Activated CD4-positive, CD25-positive, alpha-beta regulatory T cell (primary cell): ENCODE measurements at places on chromosomes 1 and 21.

GRCh38 chr1:70717656-70718055 is 306.6 kb downstream of the CTH start:
- no peak for DNase-seq

GRCh38 chr1:210250998-210251679 is 18.5 kb downstream of the SERTAD4 start:
- no peak for DNase-seq

DNA sequence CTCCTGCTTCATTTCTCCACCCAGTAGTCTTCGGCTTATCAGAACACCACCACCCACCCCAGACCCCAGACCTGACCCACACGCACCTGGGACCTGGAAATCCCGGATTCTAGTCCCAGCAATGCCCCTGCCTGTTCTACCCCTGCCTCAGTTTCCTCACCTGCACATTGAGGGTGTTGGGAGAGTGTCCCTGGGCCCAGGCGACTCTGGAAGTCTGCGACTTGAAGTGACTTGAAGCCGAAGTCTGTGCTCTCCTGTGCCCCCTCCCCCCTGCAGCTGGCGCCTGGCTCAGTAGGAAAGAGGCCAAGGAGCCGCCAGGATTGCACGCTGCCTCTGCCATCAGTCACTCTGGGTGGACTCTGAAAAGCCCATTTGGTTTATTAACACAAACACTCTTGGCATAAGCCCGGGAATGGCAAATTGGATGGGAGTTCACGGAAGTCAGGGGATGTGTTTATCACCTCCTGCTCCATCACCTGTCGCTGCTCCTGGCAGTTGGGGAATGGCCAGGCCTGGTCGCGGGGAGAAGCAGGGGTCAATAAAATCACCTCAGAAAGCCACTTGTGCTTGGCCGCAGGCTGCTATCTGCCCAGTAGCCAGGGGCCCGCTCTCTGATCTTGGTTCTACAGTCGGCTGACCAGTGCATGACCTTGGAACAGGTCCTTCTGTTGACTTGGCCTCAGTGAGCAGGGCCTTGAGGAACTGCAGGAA is 132.7 kb downstream of the ACTL8 start:
- DNase-seq = no peak

DNA sequence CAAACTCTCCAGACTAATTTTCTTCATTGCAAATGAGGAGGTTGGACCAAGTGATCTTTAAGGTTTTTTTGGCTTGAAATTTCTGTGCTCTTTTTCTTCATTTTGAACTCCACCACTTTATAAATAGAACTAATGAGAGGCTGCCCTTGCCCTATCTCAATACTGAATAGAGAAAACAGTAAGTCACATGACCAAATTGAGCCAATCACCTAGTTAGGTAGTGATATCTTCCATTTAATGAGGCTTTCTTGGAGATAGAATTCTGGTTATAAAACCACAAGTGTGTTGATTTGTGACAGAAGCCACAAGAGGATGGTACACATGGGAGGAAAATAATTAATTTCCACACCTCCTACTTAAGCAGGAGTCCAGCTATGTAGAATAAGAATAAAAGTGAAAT is 263.4 kb upstream of the SNX7 start:
- DNase-seq = no peak

- DNase-seq = no peak
Observed at GRCh38 chr1:54585181-54586066, 37.4 kb downstream of the ACOT11 start.

DNA sequence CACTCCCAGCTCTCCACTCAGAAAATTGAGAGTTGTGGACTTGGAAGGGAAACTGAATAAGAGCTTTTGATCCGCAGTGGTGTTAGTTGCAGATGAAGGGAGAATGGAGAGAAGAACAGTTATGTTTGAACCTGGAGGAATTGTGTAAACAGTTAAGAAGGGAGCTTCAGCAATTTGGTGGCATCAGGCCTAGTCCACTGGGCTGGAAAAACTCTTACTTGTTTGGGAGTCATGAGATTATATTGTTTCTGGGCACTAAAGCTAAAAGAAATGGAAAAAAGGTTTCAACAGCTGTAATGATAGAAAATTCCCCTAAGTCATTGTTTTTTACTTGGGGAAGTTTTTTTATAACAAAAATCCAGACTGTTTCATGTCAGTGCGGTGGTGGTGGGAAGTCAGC is 256.1 kb upstream of the C1orf87 start:
- DNase-seq = no peak

DNA sequence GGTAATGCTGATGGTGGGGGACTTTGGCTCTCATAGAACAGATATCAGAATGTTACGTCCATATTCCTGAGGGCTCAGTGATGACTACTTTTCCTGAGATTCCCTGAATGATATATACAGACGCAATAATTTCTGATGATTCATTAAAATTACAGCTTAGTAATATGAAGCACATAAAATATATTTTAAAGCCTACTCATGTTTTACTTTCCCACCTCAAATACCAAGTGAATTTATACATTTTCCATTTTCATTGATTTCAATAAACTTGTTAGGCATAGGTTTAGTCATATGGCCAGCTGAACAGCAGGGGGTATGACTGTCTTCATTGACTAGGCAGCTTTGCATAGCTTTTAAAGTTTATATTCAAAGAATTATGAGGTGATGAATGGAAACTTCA is 26.2 kb upstream of the PDC start:
- DNase-seq = no peak

DNA sequence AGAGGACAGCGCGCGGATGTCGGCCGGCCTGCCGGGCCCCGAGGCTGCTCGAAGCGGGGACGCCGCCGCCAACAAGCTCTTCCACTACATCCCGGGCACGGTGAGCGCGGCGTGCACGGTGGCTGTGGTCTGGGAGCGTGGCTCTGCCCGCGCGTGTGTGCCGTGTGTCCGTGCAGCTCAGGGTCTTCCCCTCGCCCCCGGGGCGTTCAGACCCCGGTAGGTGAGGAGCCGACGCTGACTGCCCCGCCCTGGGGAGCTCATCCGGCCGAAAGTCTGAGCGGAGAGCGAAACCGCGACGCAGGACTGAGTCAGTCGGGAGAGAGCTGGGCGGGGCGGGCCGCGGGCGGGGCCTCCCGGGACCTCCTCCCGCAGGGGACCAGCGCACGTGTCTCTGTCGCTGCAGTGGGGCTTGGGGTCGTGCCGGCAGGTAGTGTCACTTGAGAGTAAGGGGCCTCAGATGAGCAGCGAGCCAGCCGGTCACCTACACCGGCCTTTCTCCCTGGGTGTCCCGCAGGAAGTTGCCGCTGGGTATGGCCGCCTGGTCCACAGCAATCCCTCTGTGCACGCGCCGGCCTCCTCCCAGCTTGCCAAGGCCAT is 520 bp downstream of the PLEKHN1 start:
- peak; percentile 61 for DNase-seq

GRCh38 chr1:39134768-39135333 is 69.6 kb upstream of the MACF1 start:
- no peak for DNase-seq

- no peak for DNase-seq
Observed at GRCh38 chr1:22963044-22963677, 9.5 kb downstream of the LACTBL1 start.

DNA sequence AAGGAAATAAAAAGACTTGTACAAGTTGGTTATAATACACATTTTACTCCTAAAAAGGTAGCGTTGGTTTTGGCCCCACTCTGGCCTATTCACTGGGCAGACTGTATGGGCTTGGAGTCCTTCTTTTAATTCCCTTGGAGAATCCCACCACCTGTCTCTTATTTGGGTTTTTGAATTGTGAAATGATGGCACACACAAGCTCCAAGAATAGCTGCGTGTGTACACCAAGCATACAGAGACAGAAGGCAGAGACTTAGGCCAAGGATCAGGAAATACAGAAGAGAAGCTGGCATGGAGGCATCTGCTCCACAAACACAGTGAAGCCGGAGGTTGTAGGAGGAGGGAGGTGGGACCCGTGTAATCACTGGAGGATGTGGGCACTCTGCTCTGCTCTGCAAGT is 29.1 kb downstream of the DDR2 start:
- DNase-seq = no peak

- no peak for DNase-seq
Observed at GRCh38 chr1:25640646-25641328, 24.2 kb downstream of the MAN1C1 start.

DNA sequence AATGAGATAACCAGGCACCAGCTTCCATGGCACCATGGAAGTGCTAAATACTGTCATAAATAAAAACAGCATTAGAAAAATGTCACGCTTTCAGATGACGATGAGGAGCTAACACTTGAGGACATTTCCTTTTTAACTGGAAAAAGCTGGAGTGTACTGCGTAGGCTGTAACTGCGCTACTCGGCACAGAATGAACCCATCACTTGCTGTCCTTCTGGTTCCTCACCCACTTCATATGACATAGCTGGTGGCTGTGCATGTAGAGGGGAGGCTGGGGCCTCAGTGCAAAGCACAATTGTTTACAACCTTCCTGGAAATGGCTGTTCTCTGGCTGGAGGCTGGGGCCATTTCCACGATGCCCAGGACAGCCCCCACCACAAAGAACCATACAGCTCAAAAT is 55.7 kb downstream of the NTPCR start:
- DNase-seq = no peak

GRCh38 chr1:44467566-44467965 is 62.5 kb downstream of the RNF220 start:
- DNase-seq = no peak

DNA sequence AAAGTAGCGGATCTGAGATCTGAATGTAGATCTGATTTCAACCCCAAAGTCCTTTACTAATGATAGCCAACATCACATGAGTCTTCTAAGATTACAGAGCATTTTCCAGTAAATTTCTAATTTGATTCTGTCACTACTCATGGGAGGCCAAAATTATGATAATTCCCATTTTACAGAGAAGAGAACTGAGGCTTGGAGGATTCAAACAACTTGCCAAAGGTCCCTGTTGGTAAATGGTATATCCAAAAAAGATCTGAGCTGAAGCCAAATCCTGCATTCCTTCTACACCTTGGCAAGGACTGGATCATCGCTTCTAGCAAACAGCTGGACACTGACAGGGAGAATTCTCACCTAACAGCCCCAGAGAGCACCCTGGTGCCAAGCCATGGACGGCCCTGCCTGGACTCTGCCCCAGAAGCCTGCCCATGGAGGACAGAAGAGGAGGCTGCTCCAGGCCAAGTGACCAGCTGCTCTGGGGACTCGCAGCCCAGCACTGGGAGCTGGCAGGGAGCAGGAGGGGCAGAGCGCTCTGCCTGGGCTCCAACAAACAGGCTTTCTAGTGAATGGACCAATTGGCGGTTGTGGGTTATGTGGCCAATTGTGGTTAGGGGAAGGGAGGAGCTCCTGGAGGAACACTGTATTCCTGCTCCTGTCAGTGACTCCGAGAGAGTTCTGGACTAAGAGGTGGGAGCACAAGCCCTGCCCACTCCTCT is 6.4 kb upstream of the CSF1 start:
- no peak for DNase-seq

DNA sequence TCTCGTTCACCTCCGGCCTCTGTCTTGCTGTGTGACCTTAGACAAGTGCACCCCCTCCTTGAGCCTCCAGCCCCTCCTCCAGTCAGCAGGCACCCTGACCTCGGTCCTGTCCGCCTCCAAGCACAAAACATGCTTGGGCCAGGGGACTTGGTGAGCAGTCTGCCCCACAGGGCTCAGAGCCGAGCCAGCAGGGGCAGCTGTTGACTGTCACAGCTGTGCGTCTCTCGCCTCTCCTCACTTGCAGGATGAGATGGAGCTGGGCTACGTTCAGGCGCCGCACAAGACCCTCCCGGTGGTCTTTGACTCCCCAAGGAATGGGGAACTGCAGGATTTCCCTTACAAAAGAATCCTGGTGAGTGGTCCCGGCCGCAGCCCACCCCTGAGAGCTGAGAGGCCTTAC is 24.2 kb downstream of the PADI3 start:
- no peak for DNase-seq

GRCh38 chr1:108708691-108709660 is 3.7 kb upstream of the FNDC7 start:
- peak; percentile 2 for DNase-seq

GRCh38 chr1:1073743-1074587 is at the start of gene RNF223:
RNF223 (minus strand) TSS chr1:1074306; CDS start chr1:1072566, 1,740 bp downstream.
- no peak for DNase-seq
